ENCODE measurements at places on chromosomes 5 and 9.
A peak's percentile ranks its signal among the peaks of the same experiment; 100 is the strongest.

DNA sequence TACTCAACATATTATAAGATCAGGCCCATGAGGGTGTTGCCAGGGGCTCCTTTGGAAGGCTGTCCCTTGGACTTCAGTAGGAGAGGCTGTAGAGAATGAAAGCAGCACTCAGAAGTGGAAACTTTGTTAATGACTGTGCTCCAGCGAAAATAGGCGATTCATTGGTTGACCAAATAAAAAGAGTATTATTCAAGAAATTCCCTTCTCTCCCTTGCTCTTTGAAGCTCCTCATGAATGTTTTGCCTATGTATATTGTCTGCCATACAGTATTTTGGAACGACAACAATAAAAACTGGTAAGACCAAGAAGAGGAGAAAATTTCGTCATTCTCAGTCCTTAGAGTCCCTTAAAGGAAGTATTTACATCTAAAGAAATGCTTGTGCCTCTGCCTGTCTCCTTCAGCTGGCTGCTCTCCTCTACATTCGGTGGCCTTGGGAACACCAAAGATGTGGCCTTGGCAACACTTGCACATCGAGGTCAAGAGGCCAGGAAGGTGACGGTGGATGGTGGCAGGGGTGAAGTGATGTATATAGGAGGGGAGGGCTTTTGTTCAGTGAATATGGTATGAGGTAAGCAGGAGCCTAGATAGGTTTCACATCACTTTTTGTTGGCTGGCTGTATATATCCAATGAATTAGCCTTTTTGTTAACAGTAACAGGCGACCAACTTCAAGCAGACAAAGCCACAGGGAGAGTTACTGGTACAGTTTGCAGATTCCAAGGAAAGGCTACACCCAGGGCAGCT is 95.0 kb upstream of the ACTBL2 start:
- DNase-seq: no peak

DNA sequence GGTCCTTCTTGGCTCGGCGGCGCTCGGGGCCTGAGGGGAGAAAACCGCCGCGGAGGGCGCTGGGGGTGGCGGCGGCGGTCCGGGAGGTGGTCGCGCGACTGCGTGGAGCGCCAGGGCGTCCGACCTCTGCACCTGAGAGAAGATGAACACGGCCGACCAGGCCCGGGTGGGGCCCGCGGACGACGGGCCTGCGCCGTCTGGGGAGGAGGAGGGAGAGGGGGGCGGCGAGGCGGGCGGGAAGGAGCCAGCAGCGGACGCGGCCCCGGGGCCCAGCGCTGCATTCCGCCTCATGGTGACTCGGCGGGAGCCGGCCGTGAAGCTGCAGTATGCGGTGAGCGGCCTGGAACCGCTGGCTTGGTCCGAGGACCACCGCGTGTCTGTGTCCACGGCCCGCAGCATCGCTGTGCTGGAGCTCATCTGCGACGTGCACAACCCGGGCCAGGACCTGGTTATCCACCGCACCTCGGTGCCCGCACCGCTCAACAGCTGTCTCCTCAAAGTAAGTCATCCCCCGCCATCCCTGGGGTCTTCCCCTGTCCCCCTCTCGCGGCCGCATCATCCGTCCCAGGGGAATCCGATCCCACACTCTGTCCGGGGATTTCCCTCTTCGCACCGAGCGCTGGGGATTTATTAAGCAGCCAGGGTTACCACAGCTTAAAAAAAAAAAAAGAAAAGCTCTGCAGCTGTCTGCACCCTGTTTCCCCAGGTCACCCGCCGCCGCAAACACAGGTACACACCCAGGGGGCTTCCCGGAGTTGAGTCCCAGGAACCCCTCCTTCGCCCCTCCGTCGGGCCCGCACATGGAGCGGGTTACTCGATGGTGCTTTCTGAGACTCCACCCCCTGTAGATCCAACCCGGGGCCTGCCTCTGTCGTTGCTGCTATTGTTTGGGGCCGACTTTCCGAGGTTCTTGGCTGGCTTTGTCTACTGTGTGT is at the start of gene GTF3C4:
Gene GTF3C4, plus strand, starts transcription at position 8 of the 935 bp plus-strand sequence. Its CDS starts 135 bp downstream, at position 143.
- DNase-seq: peak; percentile 82

GRCh38 chr5:179964015-179964414 is 56.3 kb upstream of the TBC1D9B start:
- DNase-seq: no peak

GRCh38 chr9:20447291-20447690 is 175.0 kb downstream of the MLLT3 start:
- DNase-seq: no peak

- no peak for DNase-seq
Measured at GRCh38 chr5:121850272-121850671, 1.4 kb upstream of the FTMT start.

GRCh38 chr9:97938081-97938644 is at the start of gene HEMGN:
Gene HEMGN, minus strand, starts transcription at chr9:97938172. Its CDS starts 36 bp downstream, at chr9:97938136.
- peak; percentile 76 for DNase-seq

- DNase-seq: no peak
Measured at GRCh38 chr5:93616538-93617174, 33.6 kb downstream of the NR2F1 start.

GRCh38 chr9:134568116-134568515 is 73.5 kb upstream of the COL5A1 start:
- no peak for DNase-seq

DNA sequence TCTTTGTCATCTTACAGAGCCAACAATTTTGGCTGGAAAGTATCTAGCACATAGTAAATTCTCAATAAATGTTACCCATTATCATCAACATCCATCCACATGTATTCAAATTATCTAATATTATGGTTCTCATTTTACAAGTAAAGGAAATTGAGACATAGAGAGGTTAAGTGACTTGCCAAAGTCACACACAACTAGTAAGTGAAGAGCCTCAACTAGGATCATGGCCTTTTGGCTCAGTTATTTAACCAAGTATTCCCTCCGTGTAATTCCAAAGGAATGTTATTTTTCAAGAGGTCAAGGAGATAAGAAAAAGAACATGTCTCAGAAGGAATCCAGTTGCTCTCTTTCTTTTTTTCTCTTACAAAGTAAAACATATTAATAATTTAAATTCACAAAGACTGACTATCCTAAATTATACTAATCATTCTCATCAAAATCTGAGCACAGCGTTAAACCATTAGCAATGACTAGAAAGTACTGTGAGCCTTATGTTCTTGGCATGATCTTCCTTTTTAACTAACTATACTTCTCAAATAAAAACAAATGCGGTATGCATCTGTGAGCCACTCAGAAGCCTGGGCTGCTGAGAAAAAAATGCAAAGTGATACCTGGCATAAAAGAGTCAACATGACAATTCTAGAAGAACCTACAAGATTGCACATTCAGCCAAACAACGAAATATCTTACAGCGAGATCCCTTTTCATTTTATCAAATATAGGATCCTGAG is 350.9 kb downstream of the GLIS3 start:
- no peak for DNase-seq

GRCh38 chr5:128825826-128826225 is 139.5 kb upstream of the SLC27A6 start:
- no peak for DNase-seq

DNA sequence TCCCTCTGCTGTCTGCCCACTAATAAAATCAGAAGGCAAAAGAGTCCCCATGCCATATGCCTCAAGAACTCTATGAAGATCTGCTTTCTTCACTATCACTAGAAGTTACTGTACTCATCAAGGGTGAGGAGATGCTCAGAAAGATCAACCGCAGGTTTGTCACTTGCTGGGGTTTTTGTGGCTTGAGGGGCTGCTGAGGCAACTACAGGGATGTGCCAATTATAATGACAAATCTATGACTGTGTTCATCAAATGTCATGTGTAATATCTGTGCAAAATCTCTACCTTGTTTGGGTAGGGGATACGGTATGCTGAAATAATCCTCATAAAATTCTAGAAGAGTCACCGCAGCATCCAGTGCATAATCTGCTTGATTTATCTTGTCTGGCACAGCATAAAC is 13.0 kb downstream of the ERAP1 start:
- peak; percentile 54 for DNase-seq

- no peak for DNase-seq
Measured at GRCh38 chr5:127820910-127821553, 117.8 kb downstream of the CCDC192 start.

- DNase-seq: no peak
Measured at GRCh38 chr5:161311965-161312364, 234.6 kb downstream of the GABRB2 start.

GRCh38 chr5:125536582-125536981 is 790.1 kb upstream of the ZNF608 start:
- DNase-seq: no peak

- DNase-seq: no peak
Measured at GRCh38 chr5:129902816-129903215, 1.4 kb upstream of the CHSY3 start.

- DNase-seq: peak; percentile 73
Measured at GRCh38 chr9:128026773-128027541, 40.2 kb downstream of the NAIF1 start.

DNA sequence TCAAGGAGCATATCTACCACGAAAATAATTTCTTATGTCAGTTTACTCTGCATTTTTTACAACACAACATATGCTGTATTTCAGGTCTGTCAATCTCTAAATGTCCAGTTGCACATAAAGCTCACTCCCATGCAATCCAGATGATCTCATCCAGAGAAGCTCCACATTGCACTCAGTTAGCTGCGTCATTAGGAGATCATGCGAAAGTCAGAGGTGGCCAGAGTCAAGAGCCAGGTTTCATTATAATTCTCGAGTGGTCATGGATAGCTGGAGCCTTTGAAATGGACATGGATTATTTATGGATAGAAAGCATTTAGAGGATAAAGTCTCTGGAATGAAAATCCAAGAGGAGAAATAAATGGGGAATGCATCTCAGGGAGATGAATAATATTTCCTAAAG is 232.3 kb downstream of the GAS1 start:
- DNase-seq: no peak

DNA sequence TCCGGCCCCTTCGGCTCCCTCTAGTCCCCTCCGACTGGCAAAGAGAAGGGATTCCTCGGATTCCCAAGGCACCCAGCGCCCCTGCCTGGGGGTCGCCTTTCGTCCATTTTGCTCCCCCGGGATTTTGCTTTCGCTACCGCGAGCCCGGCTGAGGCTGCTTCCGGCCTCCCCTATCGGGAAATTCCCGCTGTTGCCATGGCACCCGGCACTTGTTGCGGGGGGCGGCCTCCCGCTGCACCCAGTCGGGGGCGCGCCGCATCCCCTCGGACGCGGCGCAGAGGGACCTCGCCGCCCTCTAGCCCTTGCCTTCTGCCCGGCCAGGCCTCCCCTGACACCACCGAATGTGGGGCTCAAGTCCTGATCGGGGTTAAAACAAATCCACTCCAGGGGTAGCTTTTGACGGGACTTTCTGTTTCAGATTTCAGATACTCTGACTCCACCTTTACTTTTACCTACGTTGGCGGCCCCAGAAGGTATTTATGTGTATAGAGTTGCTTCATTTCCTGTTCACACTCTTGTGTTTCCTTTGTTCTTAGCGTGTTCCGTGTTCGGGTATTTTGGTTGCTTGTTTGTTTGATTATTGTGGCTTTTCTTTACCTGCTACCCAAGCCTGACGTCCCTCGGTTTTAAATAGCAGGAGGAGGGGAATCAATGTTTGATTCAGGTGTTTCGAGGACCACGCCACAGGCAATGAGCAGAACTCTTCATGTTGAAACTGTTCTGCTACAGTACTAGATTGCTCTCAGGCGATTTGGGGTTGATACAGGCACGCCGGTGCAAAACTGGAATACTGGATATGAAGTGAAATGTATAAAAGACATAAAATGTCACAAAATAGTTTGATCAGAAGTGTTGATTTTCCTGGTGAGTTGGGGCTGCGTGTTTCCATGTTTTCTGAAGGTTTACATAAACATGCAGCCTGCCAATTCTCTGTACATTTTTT is 1.5 kb downstream of the PARP8 start:
- DNase-seq: peak; percentile 94

DNA sequence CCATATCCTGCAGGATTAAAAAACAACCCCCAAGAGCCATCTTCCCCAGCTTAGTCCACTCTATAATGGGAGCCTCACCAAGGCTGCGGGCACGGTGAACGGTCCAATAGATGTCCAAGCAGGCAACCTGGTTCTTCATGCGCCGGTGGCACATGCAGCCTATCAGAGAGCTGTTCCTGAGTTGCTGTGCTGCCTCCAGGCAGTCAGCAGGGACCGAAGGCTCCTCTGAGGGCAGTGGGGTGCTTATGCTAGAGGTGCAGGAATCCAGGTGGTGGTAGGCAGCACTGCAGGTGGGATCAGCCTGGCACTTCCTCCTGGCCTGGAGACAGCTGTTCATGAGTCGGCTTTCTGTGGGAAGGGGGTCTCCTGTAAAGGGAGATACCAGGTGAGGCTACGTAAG is 10.2 kb downstream of the GFRA3 start:
- no peak for DNase-seq

GRCh38 chr5:178387856-178388190 is 155.2 kb upstream of the PHYKPL start:
- DNase-seq: no peak

GRCh38 chr5:42268630-42269029 is 154.6 kb upstream of the GHR start:
- DNase-seq: no peak

GRCh38 chr5:179679014-179679674 is 1.7 kb downstream of the CBY3 start:
- DNase-seq: peak; percentile 82

DNA sequence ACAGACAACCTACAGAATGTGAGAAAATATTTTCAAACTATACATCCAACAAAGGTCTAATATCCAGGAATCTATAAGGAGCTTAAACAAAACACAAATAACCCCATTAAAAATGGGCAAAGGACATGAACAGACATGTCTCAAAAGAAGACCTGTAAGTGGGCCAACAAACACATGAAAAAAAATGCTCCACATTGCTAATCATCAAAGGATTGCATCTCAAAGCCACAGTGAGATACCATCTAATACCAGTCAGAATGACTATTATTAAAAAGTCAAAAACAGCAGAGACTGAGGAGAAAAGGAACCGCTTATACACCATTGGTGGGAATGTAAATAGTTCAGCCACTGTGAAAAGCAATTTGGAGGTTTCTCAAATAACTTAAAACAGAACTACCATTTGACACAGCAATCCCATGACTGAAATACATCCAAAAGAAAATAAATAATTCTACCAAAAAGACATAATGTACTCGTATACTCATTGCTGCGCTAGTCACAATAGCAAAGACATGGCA is 39.1 kb upstream of the C5orf63 start:
- DNase-seq: no peak

GRCh38 chr9:17742067-17742466 is 163.2 kb downstream of the SH3GL2 start:
- DNase-seq: no peak

- DNase-seq: no peak
Measured at GRCh38 chr9:14547245-14548060, 145.8 kb downstream of the ZDHHC21 start.

- DNase-seq: no peak
Measured at GRCh38 chr5:125043781-125044391, 297.4 kb upstream of the ZNF608 start.

DNA sequence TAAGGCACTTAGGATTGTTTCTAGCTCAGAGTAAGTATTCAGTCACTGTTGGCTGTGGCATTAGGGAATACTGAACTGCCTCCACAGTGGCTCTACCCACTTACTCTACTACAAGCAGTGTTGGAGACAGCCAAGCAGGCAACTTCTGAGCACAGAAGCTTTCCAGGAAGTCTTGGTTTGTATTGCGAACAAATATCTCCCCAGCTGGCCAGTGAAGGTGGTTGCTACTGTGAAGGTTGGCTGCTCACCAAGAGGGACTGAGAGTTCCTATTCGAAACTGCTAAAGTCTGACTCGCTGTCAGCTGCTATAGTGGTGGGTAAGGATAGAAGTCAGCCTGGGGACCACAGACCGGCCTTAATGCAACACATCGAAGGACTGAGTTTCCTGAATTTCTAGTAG is 319.1 kb downstream of the KIF4B start:
- DNase-seq: no peak
